Activated CD8-positive, alpha-beta memory T cell treated with anti-CD3 and anti-CD28 coated beads for 1 hour (primary cell): ENCODE measurements at places on chromosomes 3 and 15.

DNA sequence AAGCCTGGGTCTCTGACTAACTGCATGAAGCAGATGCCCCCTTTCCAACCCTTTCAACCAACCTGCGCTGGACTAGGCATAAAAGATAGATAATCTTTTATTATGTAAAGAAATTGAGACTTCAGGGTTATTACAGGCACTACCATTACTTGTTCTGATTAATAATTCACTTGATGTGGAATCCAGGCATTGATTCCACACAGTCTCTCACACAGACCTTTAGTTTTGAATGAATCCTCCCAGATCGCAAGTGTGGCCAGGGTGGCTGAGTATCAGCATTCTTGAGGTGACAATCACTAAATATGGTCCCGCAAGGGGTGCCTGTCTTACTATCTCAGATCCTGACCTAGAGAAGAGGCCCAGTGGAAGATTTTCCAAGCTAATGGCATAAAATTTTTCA is 368.9 kb upstream of the ONECUT1 start:
- no peak for DNase-seq

GRCh38 chr3:126084768-126085180 is 850 bp upstream of the SLC41A3 start:
- no peak for DNase-seq

- DNase-seq: no peak
Measured at GRCh38 chr3:45283471-45283870, 57.4 kb upstream of the TMEM158 start.

DNA sequence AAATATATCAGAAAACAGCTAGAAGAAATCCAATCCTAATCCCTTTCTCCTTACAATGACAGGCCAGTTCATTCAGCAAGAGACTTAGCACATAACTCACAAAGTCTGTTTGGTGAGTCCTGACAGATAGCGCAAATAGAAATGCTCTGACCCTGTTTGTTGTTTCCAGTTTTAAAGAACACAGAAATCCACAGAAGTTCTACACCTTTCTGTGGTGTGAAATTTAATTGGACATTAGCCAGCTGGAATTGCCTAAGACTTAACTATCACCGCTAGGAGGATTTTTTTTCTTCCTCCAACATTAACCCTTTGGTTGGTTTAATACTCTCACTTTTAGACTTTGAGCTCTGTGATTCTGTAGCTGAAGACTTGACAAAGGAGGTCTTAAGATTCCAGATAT is 30.8 kb downstream of the HDC start:
- DNase-seq: no peak

DNA sequence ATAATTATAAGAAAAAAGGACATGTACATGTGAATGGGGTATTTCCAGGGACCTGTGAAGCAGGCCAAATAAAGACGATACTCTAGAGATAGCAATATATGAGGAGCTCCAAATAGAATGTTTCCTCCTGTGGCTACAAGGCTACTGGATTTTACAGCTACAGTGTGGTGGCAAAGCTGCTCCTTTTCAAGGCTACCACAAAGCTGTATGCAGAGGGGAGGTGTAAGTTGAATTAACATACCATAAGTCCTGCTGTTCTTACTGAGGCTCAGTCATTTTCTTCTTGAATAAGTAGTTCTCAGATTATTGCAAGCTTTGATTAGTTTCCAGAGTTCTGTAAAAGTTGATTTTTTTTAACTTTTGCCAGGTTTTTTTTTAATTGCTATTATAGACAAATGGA is 1184.6 kb upstream of the EPHA6 start:
- no peak for DNase-seq

GRCh38 chr3:62183087-62183486 is 190.3 kb downstream of the FEZF2 start:
- no peak for DNase-seq

- no peak for DNase-seq
Measured at GRCh38 chr3:128427872-128428822, 38.5 kb downstream of the DNAJB8 start.

- no peak for DNase-seq
Measured at GRCh38 chr15:65512807-65513416, 4.6 kb downstream of the DPP8 start.

DNA sequence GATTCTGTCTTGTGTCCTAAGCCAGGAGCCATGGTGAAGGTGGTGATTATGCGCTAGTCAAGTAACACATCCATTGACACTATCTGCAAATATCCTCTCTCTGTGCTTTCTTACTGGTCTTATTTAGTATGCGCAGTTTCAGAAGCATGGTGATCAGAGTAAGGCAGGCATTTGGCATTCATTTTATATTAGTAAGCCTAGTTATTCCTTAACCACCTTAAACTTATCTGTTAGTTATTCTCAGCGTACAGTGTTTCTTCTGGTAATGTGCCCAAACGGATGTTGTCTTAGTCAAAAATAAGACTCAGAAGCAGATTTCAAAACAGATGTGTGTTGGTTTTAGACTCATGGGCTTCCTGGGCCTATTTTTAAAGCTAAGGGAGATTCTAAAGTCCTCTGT is 329.2 kb downstream of the GRM7 start:
- no peak for DNase-seq

- DNase-seq: no peak
Measured at GRCh38 chr3:136255672-136256406, 5.7 kb downstream of the PCCB start.

- no peak for DNase-seq
Measured at GRCh38 chr3:62046326-62046725, 327.0 kb downstream of the FEZF2 start.

GRCh38 chr15:48112242-48112641 is 8.5 kb upstream of the SLC24A5 start:
- DNase-seq: no peak

DNA sequence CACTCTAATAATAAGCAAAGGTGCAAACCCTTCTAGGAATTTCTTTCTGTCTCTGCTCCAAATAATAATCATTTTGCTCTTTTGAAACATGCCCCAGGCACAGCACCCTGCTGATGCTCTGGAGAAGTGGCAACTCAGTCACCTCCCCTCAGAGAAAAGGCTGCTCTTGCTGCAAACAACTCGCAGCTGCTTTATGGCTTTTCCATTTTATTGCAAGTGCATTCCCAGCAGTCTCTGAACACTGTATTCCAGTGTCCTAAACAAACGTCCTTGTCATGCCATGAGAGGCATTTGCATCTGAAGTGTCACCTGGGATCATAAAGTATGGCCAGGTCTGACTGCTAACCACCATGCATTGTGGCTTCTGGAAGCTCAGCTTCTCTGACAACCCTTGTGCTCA is 358.1 kb upstream of the TRIM42 start:
- no peak for DNase-seq

- DNase-seq: peak; percentile 15
Measured at GRCh38 chr3:112560721-112561483, 860 bp downstream of the ATG3 start.

- no peak for DNase-seq
Measured at GRCh38 chr15:77064539-77065308, 6.2 kb downstream of the TSPAN3 start.

GRCh38 chr15:55992769-55993110 is 672 bp downstream of the NEDD4 start:
- DNase-seq: no peak

- no peak for DNase-seq
Measured at GRCh38 chr15:91255670-91256192, 155.7 kb downstream of the SV2B start.

- DNase-seq: no peak
Measured at GRCh38 chr15:51726302-51727073, 11.0 kb downstream of the LYSMD2 start.

- DNase-seq: no peak
Measured at GRCh38 chr3:173584093-173584837, 186.7 kb downstream of the NLGN1 start.

DNA sequence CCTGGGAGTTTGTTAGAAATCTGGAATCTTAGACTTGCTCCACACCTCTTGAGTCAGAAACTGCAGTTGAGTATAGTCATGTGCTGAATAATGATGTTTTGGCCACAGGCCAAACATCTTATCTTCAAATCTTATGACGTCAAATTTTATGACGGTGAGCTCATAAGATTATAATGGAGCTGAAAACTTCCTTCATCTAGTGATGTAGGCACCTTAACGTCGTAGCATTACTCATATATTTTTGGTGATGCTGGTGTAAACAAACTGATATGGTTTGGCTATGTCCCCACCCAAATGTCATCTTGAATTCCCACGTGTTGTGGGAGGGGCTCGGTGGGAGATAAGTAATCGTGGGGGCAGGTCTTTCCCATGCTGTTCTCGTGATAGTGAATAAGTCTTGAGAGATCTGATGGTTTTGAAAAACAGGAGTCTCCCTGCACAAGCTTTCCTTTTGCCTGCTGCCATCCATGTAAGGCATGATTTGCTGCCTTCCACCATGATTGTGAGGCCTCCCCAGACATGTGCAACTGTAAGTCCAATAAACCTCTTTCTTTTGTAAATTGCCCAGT is 268.0 kb upstream of the PROK2 start:
- no peak for DNase-seq

GRCh38 chr3:155549087-155549486 is 195.8 kb downstream of the PLCH1 start:
- DNase-seq: no peak

DNA sequence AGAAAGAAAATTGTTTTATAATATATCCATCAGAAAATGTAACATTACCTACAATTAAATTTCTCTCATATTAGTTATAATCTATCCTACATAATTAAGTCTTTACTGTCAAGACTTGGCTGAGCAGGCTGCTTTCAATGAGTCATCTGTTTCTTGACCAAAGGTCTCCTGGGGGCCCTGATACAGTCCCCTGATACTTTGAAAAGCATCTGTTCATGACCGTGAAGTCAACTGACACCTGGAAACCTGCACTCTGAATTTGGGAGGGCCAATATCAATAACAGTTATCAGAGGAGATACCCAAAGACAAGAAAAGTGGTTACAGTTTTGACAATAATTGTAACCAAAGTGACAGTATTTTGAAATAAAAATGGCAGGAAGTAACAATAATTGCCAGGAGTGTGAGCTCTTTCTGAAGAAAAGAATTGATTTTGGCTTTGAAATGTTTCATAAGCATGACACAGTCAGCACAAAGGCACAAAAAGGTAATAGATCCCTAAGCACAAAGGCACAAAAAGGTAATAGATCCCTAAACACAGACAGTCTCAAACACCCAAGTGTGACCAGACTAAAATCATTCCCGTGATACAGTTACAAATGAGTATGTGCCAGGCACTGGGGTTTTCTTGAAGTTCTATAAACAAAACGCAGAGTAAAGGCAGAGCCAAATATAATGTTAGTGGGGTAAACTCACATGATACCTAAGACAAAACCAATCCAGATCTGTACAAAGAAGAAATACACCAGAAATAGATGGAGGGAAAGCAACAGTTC is 260.7 kb downstream of the PLOD2 start:
- no peak for DNase-seq

GRCh38 chr3:9986230-9986725 is 363 bp downstream of the EMC3 start:
- no peak for DNase-seq

- DNase-seq: no peak
Measured at GRCh38 chr3:101879102-101879501, 29.8 kb downstream of the NFKBIZ start.

GRCh38 chr3:117688583-117688982 is 979.0 kb downstream of the TUSC7 start:
- DNase-seq: no peak

DNA sequence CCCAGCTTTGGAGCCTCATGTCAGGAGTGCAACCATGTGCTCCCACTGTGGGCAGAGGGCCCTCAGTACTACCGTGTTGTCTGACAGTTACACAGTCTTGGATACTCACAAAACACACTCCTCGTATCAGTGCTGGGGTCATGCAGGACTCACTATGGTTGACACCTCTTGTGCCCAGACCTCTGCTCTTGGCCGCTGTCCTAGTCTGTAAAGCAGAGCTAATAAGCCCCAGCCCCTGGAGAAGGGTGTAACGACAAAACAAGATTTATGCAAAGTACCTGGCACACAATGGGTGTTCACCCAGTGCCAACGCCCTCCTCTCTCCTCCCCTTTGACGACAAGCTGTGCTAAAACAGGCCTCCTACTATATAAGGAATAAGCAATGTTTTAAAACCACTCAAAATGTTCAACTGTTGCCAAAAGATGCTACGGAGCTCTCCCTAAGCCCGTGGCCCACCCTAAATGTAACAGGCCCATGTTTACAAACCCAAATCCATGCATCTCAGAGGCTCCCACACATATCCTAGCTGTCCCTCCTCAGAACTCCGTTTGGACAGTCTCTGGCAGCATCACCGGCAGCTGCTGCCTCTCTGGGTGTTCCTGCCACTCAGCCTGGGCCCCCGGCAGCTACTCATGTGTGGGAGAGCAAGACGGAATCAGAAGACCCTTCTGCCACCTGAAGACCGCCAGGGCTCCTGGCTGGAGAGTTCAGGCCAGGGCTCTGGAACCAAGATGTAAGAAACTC is 65.8 kb downstream of the MRPL46 start:
- DNase-seq: no peak

DNA sequence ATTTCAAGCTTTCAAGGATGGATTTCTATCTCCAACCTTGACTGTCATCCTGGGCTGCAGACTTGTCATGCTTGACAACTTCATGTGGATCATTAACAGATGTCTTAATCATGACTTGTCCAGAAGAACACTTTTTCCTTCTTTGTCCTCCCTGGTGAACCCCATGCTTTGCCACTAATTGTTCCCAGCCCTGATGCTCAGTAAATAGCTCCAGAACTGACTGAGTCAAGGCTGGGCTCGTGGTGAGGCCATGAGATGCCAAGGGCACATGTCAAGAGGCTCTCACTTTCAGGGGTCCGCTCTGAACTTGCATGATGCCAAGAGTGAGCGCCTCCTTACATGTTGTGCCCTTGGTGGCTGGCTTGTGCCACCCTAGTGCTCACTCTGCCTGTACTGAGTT is 48.9 kb upstream of the KY start:
- DNase-seq: no peak

- DNase-seq: no peak
Measured at GRCh38 chr3:45988804-45989203, 6.8 kb downstream of the FYCO1 start.

DNA sequence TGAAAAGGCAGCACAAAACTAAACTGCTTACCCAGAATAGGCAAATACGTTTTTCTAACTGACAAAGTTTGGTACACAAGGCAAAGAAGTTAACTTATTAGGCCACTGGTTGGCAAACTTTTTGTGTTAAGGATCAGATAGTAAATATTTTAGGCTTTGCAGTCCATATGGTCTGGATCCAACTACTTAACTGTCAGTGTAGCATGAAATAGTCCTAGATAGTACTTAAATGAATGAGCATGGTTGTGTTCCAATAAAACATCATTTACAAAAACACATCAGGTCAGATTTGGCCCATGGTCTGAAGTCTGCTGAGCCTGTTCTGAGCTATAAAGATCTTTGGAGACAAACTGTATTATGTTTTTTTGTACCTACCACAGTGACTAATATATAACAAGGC is 136.9 kb downstream of the PCCB start:
- DNase-seq: no peak

DNA sequence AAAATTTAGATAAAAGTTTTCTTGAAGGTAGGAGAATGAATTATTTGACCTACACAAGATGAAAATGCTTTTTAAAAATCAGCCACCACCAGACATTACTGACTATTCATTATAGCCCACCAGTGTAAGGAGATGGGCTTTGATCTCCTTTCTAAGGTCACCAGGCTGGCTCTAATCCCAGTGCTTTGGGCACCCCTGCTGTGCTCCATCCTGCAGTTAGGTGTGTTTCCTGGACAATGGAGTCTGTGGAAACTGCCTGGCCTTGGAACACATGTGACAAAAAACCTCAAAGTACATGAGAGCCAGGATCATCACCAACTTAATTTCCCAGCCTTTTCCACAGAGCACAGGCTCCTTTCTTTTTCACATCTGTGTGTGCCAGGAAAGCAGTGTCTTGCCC is 260.9 kb downstream of the CHST2 start:
- no peak for DNase-seq

- DNase-seq: no peak
Measured at GRCh38 chr15:38411902-38412301, 42.0 kb upstream of the FAM98B start.
